ENCODE measurements at places on chromosomes 3 and 15. TPM values are rescaled to one million over a fixed set of nuclear protein-coding genes. Genes with fewer than 3 reads are reported as not detected.

GRCh38 chr3:63914312-63914711 lies 2.1 kb upstream of the SCAANT1 start:
- no peak for DNase-seq

DNA sequence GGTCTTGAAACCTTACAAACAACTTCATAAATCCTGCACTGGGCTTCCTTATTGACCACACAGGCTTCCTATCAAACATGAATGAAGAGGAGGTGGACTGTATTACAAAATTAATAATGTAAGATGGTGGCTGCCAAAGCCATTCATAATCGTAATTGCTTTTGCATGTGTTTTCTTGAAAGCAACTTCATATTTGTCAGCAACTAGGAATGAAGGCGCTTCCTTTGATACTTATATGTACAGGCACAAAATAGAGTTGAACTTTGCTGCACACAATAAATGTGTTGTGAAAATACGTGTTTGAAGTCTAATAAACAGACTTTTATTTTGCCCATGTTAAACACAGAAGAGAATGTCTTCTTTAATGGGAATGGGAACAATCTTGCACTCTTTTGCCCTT lies 72.1 kb upstream of the OXTR start:
- no peak for DNase-seq

GRCh38 chr3:188348435-188349244 lies 194.7 kb downstream of the LPP start:
- no peak for DNase-seq

GRCh38 chr3:140794507-140794906 lies 116.6 kb downstream of the TRIM42 start:
- DNase-seq, result no peak

DNA sequence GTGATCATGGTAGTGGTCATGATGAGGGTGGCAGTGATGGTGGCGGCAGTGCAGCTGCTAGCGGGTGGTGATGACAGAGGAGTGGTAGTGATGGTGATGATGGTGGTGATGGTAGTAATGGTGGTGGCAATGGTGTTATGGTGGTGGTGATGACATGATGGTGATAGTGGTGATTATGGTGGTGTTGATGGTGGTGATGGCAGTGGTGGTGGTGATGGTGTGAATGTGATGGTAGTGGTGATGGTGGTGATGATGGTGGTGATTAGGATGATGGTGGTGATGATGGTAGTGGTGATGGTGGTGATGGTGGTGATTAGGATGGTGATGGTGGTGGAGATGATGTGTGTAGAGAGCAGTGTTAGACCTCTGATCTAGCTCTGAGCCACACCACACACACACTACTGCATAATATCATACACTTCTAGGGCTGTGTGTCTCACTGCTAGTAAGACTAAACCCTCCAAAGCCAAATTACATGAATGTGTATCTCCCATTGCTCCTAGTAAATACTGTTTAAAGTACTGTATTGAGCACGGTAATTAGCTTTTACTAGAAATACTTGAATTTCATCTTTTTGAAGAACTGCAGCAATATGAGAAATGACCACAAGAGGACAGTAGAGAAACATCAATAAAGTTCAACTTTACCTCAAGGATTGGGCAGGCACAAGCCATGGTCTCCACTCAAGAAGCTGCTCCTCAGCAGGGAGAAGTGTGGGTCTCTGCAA lies 28.8 kb downstream of the TMED3 start:
- peak; percentile 20 for DNase-seq

DNA sequence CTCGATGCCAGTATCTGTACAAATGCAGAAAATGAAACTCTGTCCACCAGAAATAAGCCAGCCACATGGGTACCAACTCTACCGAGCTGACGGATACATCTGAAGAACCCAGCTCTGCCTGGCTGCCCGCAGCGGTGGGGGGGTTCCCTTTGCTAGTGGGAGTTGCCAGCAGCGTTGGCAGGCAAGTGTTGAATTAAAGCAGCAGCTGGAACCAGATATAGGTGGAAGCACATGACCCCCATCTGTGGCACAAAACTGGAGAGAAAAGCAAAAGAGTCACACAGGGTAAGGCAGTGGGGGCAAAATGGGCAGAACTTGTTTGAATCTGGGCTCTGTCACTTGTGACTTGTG lies 17.9 kb downstream of the CRYGS start:
- DNase-seq, result peak; percentile 84

DNA sequence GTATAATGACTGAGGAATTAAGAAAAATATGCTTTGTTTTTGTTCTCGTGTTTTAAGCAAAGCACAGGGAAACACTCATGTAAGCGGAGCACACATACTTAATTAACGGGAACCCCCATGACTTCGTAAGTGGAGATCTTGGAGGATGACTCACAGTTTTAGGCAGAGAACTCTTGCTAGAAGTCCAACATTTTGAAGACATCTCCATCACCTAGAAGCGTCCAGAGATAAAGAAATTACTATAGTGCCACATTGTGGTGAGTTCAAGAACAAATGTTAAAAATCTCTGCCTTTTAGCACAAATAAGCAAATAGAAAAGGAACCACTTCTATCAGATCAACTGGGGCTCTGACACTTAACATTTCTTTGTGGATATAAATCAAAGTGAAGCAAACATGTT lies 194.1 kb upstream of the ARHGEF26 start:
- DNase-seq, result no peak

DNA sequence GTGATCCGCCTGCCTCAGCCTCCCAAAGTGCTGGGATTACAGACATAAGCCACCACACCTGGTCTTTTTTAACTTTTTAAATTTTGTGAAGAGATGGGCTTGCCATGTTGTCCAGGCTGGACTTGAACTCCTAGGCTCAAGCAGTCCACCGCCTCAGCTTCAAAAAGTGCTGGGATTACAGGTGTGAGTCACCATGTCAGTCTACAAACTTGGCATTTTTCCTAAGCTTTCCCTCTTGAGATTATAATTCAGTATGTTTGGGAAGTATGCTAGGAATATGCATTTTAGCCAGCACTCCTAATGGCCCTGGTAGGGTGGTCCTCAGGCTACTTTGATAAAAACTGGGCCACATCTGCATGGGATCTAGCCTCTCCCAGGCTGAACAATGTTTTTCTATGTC lies 4.4 kb downstream of the WDR73 start:
- no peak for DNase-seq

- no peak for DNase-seq
These were observed 3.8 kb upstream of the H1-8 start for GRCh38 chr3:129539206-129539605.

DNA sequence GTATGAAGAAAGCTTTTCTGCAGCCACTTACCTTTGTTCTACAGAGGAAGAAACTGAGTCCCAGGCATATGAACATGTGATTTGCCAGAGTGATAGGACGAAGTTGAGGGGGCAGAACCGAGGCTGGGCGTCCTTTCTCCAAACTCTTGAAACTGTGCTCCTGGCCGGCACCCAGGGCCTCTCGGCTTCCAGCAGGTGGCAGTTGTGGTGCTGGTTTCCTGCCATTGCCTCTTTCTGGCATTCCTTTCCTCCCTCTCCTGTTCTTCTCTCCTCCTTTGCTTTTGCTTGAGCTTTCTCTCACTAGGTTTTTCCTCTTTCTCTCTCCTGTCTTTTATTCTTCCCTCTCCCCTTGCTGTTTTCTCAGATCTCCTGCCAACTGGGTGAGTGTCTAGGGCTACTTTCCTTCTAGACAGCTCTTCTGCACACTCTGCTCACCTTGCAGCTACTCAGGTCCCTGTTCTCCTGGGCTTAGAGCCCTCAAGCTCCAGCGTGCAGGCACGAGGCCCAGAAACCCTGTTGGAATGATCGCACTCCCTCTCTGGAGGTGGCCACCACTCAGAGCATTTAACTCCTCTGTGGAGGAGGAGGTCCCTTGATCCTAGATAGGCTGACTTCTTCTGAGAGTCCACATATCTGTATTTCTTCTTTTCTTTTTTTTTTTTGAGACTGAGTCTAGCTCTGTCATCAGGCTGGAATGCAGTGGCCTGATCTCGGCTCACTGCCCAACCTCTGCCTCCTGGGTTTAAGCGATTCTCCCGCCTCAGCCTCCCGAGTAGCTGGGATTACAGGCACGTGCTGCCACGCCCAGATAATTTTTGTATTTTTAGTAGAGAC lies 26.2 kb downstream of the TRAK1 start:
- DNase-seq, result no peak

GRCh38 chr3:11480663-11481298 lies 162.9 kb downstream of the VGLL4 start:
- no peak for DNase-seq

GRCh38 chr3:68878322-68878721 lies 54.0 kb downstream of the TAFA4 start:
- peak; percentile 3 for DNase-seq

DNA sequence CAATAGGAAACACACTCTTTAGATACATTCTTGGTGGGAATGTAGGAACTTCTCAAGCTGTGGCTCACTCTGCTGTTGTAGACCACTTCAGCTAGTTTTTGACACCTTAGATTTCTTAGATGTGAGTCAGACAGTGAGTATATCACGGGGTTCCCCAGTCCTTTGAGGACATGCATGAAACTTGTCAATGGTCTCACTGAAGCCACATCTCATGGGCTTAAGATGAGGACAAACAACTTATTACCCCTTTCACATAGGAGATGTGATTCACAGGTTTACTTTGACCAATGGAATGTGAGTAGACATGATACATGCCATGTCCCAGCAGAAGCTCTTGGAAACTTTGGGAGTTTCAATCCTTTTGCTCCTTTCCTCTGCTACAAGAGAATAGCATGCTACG lies 325.5 kb downstream of the CHST2 start:
- DNase-seq, result no peak

DNA sequence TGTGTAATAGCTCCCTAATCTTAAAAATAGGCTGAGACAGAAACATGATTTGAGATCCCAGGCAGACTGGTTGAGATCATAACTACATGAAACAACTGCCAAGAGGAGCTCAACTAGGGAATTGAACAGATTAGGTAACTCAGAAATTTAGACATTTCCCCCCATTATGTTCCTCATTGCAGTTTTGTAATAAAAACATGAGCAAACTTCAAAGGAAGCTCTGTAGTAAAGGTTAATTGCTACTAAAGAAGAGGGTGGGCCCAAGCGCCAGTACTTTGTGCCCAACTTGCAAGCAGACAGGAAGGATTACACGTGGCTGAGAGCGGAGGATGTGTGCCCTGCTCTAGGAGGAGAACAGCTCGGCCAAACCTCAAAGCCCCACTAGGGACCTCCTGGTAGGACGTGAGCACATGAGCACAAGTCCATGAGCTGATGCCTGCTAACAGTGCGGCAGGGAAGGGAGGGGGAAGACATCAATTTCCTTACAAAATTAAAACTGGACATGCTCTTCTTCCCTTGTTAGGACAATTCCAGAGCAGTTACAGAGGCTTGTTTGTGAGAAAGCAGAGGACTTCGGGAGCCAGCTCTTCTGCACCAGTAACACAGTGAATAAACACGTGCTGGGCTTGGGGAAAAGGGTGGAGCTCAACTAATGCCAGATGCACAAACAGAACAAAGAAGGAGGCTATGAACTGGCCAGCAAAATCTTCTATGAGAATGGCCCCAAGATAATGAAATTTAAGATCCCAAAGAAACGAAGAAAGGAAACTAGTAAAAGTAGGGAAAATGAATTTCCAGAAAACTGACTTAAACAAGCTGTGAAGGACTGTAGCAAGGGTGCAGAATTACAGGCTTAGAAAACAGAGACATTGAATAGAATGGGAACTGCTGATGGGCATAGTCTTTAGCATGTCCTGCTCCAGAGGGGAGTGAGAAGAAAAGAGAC lies 275.5 kb downstream of the MECOM start:
- DNase-seq, result peak; percentile 3

- no peak for DNase-seq
These were observed 43.2 kb upstream of the PTPN23 start for GRCh38 chr3:47337656-47338055.

DNA sequence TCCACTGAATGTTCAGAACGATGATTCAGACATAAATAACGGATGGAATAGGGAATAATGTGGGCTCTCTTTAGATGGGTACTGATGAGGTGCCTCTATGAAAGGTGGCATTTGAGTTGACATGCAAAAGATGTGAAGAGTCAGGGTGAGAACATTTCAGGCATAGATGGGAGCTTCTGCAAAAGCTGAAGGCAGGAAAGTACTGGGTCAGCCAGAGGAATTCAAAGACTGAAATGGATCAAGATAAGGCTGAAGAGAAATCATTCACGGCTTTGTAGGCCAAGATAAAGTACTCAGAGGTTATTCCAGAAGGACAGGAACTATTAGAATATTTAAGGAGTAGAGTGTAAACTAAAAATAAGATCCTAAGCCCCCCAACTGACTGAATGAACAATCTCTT lies 189.6 kb upstream of the MCTP2 start:
- no peak for DNase-seq

GRCh38 chr3:38583688-38584087 lies 65.8 kb downstream of the SCN5A start:
- DNase-seq, result no peak

- DNase-seq, result peak; percentile 9
These were observed 1.7 kb downstream of the SLMAP start for GRCh38 chr3:57757642-57758297.

GRCh38 chr15:65883571-65883970 lies 14.3 kb downstream of the RAB11A start:
- no peak for DNase-seq

The CLPX gene
- 54.5 TPM for total RNA-seq

The CDCP1 gene
- not detected for total RNA-seq

The C2CD4A gene
- not detected for total RNA-seq

The NOX5 gene
- not detected for total RNA-seq

The ETV5 gene
- 0.10 TPM for total RNA-seq

Measured in B cell (primary cell).